NCI-H1417 treated with DMSO at 0.1 percent for 48 hours (cell line): ENCODE measurements at places on chromosomes 5 and 9.

GRCh38 chr9:33818167-33818846, 1.3 kb downstream of the UBE2R2 start:
- no peak for DNase-seq

GRCh38 chr5:40995801-40996586, 75.1 kb downstream of the MROH2B start:
- DNase-seq = no peak

- DNase-seq = no peak
These were observed 86.1 kb upstream of the SARDH start for GRCh38 chr9:133824106-133824801.

- no peak for DNase-seq
These were observed 1193.7 kb upstream of the CDH18 start for GRCh38 chr5:21181609-21182125.

- DNase-seq = no peak
These were observed 22.4 kb downstream of the RNF130 start for GRCh38 chr5:180049185-180049548.

DNA sequence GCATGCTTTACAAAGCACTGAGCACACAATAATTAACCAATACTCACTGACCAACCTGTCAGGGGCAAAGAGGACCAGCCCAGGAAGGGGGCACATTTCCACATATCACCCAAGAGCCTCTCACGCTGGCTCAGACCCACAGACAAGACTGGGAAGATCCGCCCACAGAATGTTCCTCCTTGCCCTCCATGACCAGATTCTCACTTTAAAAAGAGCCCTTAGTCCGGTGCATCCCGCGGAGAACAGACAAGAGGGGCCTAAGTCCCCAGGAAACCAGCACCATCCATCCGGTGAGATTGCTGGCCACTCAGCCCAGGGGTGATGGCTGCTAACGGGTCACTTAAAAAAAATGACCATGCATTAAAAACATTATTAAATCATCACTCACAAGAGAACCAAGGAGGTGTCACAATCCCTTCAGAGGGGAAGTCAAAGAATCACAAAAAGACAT, 32.9 kb downstream of the SEMA4D start:
- DNase-seq = no peak

DNA sequence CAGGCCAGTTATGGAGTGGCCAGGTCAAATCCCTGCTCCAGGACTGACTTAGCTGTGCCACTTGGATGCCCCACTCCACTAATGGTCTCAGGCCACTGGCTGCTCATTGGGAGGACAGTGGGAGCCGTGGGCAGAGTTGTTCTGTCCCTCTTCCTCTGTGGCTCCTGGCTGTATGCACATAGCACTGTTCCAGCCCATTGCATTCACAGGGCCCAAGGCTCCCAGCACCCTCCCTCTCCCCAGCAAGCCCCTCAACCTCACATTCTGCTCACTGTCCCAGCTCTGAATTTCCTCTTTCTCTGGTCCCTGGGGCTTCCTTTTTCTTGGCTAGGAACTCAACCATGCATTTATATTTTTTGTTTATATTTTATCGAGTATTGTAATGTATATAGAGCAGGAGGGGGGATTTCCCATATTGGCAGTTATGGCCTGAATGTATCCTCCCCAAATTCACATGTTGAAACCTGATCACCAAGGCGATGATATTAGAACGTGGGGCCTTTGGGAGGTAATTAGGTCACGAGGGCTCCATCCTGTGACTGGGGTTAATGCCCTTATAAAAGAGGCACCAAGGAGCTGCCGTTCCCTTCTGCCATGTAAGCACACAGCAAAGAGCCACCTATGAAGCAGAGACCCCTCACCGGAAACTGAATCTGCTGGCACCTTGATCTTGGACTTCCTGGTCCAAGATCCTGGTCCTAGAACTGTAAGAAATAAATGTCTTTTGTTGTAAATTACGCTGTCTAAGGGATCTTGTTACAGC, 17.0 kb upstream of the MVB12B start:
- DNase-seq = no peak

GRCh38 chr5:177601577-177602457, 1.9 kb downstream of the B4GALT7 start:
- no peak for DNase-seq

DNA sequence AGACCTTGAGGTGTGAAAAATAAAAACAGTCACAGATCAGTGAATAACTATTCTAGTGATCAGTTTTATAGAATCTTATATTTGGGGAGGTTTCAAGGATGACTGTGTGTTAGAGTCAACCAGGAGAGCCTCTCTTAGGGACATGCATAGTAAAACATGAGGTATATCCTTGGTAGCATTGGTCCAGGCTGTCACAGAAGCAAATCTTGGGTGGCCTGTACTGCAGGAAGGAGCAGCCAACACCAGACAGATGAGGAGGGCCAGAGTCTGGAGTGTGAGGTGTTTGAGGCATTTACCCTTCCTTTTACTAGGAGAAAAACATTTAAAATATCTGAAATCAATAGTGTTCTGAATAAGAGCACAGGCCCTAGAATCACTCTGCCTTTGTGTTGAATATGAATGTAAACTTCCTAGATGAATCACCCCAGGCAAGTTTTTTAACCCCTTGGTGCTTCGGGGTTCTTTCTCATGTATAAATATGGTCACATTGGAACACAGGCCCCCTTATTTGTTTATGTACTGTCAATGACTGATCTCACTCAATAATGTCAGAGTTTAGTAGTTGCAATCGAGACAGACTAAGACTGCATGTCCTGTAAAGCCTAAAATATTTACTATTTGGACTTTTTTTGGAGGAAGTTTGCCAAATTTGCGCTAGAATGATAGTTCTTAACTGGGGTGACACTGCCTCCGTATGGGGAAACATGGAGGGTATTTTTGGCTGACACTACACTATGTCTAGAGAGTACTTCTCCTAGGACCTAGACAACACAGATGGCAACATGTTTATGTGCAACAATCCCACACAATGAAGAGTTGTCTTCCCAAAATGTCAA, 416.5 kb upstream of the POU5F2 start:
- no peak for DNase-seq

GRCh38 chr5:56350597-56351170, 117.6 kb upstream of the ANKRD55 start:
- no peak for DNase-seq

GRCh38 chr5:68222824-68223354, 7.3 kb downstream of the PIK3R1 start:
- no peak for DNase-seq
